ENCODE measurements at places on chromosomes 2 and 18.

- peak; percentile 42 for DNase-seq
These were observed 21.7 kb downstream of the BIN1 start for GRCh38 chr2:127085317-127085681.

DNA sequence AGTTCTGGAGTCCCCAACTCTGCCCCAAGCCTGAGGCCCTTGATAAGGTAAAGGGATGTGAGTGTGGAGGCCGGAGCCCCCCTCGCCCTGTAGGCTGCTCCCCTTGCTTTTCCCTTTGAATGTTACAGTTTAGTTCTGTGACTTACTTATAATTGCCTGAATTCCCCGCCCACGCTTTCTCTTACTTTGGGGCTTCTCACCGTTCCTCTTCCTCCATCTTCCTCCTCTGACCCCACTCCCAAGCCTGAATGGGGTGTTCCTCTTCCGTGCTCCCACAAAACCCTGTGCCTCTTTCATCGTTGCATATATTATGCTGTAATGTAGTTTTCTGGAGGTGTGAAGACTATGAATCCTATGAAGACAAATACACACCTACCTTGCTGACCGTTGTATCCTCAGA lies 15.0 kb upstream of the IL1RN start:
- no peak for DNase-seq

GRCh38 chr2:13667415-13667757 lies 950.6 kb downstream of the TRIB2 start:
- no peak for DNase-seq

GRCh38 chr2:215772003-215772402 lies 241.3 kb downstream of the MREG start:
- DNase-seq, result no peak
